SJSA1 (cell line): ENCODE measurements at places on chromosomes 6 and 20. TPM values are rescaled to one million over a fixed set of nuclear protein-coding genes. Genes with fewer than 3 reads are reported as not detected.

- no peaks in the 10 kb centered on the region for H3K4me1 ChIP-seq
- no peaks in the 10 kb centered on the region for H3K27me3 ChIP-seq
- no peak overlapping the region for H3K4me3 ChIP-seq
- no peak for DNase-seq
- no peaks in the 10 kb centered on the region for H3K36me3 ChIP-seq
Measured at GRCh38 chr6:163667372-163668060, 253.0 kb downstream of the QKI start.

DNA sequence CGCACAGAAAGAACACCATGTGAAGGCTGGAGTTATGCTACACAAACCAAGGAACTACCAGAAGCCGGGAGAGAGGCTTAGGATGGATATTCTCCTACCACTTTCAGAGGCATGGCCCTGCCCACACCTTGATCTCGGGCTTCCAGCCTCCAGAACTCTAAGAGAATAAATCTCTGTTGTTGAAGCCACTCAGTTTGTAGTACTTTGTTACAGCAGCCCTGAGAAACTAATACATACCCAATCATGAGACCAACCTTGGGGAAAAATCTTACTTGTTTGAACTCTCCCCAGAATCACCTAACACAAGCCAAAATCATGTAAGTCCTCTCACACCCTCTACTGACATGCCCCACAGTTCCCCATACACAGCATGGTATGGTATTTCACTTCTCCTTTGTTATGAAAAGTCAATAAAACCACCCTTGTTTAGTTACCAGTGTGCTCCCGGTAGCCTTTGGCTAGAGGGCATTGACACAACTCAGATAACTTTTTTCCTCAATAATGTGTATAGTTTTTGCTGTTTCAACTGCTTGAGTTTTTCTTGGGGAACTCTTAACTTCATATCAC is 40.7 kb upstream of the SLC2A12 start:
- H3K4me1 ChIP-seq, result no peaks in the 10 kb centered on the region
- H3K4me3 ChIP-seq, result no peak overlapping the region
- DNase-seq, result no peak
- no peak overlapping the region for H3K27ac ChIP-seq
- H3K36me3 ChIP-seq, result no peaks in the 10 kb centered on the region
- no peaks in the 10 kb centered on the region for H3K27me3 ChIP-seq

- peaks cover 19% of the 10 kb centered on the region for H3K4me1 ChIP-seq
- no peak overlapping the region for H3K27ac ChIP-seq
- DNase-seq, result no peak
- no peak overlapping the region for H3K4me3 ChIP-seq
- H3K36me3 ChIP-seq, result no peaks in the 10 kb centered on the region
Measured at GRCh38 chr6:2517855-2518473, 232.8 kb downstream of the MYLK4 start.

- DNase-seq, result no peak
- no peaks in the 10 kb centered on the region for H3K36me3 ChIP-seq
- H3K4me1 ChIP-seq, result no peaks in the 10 kb centered on the region
- H3K4me3 ChIP-seq, result no peak overlapping the region
- no peak overlapping the region for H3K27ac ChIP-seq
Measured at GRCh38 chr6:36777801-36778200, 61.4 kb downstream of the CPNE5 start.

DNA sequence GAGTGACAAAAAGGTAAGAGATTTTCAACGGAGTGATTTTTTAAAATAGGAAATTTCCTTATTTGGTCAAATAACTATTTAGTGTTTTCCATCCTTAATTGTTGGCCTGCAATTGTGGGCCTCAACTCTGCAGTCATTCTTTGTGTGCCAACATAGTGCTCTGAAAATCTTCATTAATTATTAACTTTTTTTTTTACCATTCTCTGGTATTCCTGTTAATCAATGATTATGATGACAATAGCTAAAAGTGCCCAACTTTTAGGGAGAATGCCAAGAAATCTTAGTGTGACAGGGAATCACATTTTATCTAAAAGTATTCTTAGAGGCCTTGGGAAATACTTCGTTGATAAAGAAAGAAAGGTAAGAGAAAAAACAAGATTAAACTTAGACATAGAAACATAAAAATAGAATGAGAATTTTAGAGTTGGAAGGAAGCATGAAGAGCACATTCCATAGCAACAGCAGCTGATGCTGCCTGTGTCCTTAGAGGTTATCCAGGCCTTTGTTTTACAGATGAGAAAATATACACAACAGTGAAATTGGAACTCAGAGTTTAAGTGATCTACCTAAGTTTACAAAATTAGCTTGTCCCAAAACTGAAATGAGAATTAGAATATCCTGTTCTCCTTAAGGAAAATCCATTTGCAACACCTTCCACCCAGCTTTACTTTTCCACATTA is 1.2 kb downstream of the GPRC6A start:
- H3K36me3 ChIP-seq, result no peaks in the 10 kb centered on the region
- H3K4me1 ChIP-seq, result no peaks in the 10 kb centered on the region
- no peaks in the 10 kb centered on the region for H3K27me3 ChIP-seq
- no peak overlapping the region for H3K4me3 ChIP-seq
- no peak overlapping the region for H3K27ac ChIP-seq

The BMP7 gene
- not detected in 2 replicates for total RNA-seq

GRCh38 chr6:63573076-63573898 is 1.0 kb downstream of the LOC128125822 start:
- peaks cover 37% of the 10 kb centered on the region for H3K36me3 ChIP-seq
- H3K27me3 ChIP-seq, result no peaks in the 10 kb centered on the region
- peak overlapping the region; percentile 92 for H3K4me3 ChIP-seq
- H3K4me1 ChIP-seq, result peaks cover 14% of the 10 kb centered on the region

GRCh38 chr6:92688342-92688741 is 731.0 kb downstream of the EPHA7 start:
- no peak for DNase-seq
- no peaks in the 10 kb centered on the region for H3K36me3 ChIP-seq
- no peaks in the 10 kb centered on the region for H3K4me1 ChIP-seq
- no peak overlapping the region for H3K27ac ChIP-seq
- H3K27me3 ChIP-seq, result no peaks in the 10 kb centered on the region

The LRRC73 gene
- not detected in 2 replicates for total RNA-seq

DNA sequence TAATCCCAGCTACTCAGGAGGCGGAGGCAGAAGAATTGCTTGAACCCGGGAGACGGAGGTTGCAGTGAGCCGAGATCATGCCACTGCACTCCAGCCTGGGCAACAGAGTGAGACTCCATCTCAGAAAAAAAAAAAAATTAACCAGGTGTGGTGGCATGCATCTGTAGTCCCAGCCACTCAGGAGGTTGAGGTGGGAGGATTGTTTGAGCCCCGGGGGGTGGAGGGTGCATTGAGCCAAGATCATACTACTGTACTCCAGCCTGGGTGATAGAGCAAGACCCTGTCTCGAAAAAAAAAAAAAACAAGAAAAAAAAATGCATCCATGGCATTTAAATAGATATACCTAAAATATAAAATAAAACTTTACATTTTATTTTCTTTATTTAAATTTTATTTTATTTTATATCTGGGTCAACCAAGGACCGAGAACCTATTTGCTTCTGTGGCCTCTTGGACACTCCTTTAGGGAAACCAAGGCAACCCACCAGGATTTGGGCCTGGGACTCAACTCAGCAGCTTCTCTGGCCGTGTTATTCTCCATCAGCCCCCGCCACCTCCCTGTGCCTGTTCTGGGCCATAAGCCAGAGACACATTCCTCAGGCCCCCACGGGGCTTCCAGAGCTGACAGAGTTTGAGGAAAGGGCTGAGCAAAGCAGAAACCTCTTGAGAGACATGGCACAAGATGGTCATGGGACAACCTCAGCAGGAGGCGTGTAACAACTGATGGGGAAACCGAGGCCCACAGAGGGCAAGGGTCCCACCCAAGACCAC is 6.2 kb downstream of the SNTA1 start:
- no peaks in the 10 kb centered on the region; the same call in 1 of the 2 replicates for H3K4me1 ChIP-seq
- no peak overlapping the region for H3K4me3 ChIP-seq
- DNase-seq, result no peak
- no peak overlapping the region for H3K27ac ChIP-seq
- H3K27me3 ChIP-seq, result no peaks in the 10 kb centered on the region

DNA sequence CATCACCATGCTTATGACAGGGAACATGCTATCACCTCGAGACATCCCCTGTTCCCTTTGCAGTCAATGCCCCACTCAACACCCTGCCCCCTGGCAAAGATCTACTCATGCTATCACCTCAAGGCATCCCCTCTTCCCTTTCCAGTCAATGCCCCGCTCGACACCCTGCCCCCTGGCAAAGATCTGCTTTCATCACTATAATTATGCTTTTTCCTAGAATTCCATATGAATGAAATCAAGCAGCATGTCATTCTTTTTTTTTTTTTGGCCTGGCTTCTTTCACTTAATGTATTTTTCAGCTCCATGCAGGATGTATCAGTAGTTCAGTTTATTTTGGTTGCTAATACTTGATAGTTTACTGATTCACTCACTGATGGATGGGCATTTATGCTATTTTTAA is 554.9 kb downstream of the CDH26 start:
- no peak overlapping the region for H3K4me3 ChIP-seq
- peak overlapping the region; percentile 60; the same call in 1 of the 2 replicates for H3K27ac ChIP-seq
- peaks cover 17% of the 10 kb centered on the region for H3K4me1 ChIP-seq
- DNase-seq, result no peak
- no peaks in the 10 kb centered on the region for H3K27me3 ChIP-seq

The GPX5 gene
- total RNA-seq, result not detected in 2 replicates

GRCh38 chr6:167394820-167395219 is 69.9 kb downstream of the TTLL2 start:
- H3K27me3 ChIP-seq, result no peaks in the 10 kb centered on the region
- H3K27ac ChIP-seq, result no peak overlapping the region
- no peaks in the 10 kb centered on the region for H3K36me3 ChIP-seq
- no peak overlapping the region for H3K4me3 ChIP-seq

GRCh38 chr6:10425975-10426780 is 11.3 kb upstream of the TFAP2A start:
- DNase-seq, result peak; percentile 98
- peaks cover 40% of the 10 kb centered on the region for H3K4me1 ChIP-seq
- H3K27ac ChIP-seq, result peak overlapping the region; percentile 97
- peak overlapping the region; percentile 46 for H3K4me3 ChIP-seq
- H3K36me3 ChIP-seq, result no peaks in the 10 kb centered on the region

The SLC25A27 gene
- 1.5 TPM in 1 of 2 replicates, not detected in the other for total RNA-seq

The RSPO3 gene
- not detected in 2 replicates for total RNA-seq

DNA sequence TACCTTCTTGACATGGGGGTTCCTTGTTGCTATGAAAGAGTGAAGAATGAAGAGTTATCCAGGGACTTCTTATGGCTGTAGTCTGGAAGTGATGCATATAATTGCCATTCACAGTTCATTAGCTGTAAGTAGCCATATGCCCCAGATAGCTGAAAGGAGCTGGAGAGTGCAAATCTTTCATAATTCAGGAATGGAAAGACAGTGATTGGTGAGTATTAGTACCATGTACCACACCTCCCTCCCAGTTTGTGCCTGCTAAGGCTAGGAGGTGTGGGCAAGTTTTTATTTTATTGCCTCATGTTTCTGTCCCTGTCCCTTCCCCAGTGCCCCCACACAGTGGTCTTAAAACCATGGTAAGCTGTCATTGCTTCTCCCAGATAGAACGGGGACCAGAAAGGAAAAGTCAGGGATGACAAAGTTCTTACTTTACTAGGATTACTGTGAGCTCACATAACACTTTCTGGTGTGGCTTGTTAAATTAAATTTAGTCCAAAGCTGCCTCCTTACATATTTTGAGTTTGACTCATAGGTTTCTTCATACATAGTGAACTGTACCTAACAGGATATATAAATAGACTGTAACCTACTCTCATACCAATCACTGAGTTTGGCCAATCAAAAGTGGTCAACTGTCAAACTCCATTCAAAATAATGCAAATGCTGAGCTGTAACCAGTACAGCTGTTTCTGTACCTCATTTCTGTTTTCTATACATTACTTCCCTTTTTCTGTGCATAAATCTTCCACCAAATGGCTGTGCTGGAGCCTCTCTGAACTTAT is 119.4 kb downstream of the RFPL4B start:
- H3K4me3 ChIP-seq, result no peak overlapping the region
- H3K27me3 ChIP-seq, result no peaks in the 10 kb centered on the region
- no peaks in the 10 kb centered on the region for H3K36me3 ChIP-seq
- no peak for DNase-seq
- H3K4me1 ChIP-seq, result peaks cover 25% of the 10 kb centered on the region

GRCh38 chr20:3190681-3191111 is 13.8 kb downstream of the DDRGK1 start:
- no peaks in the 10 kb centered on the region for H3K27me3 ChIP-seq
- DNase-seq, result no peak
- H3K27ac ChIP-seq, result no peak overlapping the region
- peaks cover 28% of the 10 kb centered on the region for H3K36me3 ChIP-seq
- no peaks in the 10 kb centered on the region for H3K4me1 ChIP-seq

DNA sequence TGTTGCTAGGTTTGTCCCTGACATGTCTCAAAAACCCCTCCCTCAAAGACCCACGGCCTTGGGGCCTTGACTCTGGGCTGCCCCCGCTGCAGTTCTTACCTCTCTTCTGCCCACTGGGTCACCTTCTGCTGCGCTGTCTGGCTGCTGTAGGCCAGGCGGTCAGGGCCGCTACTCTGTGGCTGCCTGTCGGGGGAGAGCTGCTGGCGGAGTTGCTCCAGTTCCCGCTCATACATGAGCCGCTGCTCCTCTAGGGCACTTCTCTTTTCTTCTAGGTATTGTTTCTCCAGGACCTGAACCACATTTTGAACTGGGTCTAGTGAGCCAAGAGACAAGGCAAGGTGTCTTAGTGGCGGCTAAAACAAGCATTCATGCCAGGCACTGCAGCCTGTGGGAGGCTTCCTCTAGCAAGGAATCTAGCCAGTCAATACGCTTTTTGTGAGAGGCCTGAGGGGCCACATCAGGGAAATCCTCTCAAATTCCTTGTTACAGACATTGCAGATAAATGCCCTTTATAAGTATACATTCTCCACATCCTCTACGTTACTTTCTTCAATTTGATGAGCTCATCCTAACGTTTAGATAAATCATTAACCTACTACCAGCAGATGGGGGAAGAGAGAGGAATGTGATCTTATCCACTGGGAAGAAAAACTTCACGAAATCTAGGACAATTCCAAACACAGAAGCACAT is 110.3 kb upstream of the NUP153 start:
- no peaks in the 10 kb centered on the region for H3K27me3 ChIP-seq
- no peak overlapping the region for H3K27ac ChIP-seq
- peak; percentile 25 for DNase-seq

DNA sequence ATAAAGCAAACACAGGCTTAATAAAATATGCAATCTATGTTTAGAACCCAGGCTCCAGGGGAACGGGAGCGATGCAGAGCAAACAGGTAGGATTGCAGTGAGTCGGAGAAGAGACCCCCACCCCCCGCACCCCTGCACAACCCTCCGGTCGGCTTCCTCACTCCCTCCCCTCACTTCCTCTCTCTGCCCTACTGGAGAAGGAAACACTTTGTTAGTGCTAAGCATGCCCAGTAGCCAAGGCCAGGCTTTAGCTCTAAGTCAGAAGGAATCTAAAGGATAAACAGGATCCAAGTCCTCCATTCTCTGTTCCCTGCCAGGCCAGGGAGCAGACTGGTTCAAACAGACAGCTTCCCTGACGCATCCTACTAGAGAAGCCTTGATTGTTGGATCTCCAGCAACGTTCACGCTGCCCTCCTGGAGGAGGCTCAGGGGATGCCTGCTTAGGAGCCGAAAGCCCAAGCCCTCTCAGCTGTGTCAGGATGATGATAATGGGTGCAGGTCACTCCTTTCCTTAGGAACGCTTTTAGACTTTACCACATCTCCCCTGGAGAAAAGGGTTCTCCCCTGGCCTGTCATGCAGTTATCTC is 14.7 kb downstream of the FOXQ1 start:
- H3K27ac ChIP-seq, result peak overlapping the region; percentile 85
- DNase-seq, result no peak
- peaks cover 6% of the 10 kb centered on the region for H3K36me3 ChIP-seq
- no peak overlapping the region for H3K4me3 ChIP-seq
- H3K4me1 ChIP-seq, result peaks cover 61% of the 10 kb centered on the region

- H3K27me3 ChIP-seq, result no peaks in the 10 kb centered on the region; the same call in 1 of the 2 replicates
- peak overlapping the region; percentile 64 for H3K27ac ChIP-seq
- peak; percentile 65 for DNase-seq
- H3K4me3 ChIP-seq, result no peak overlapping the region
Measured at GRCh38 chr6:138654715-138655634, 118.6 kb upstream of the CCDC28A start.
